ENCODE measurements at places on chromosomes 6 and 20.

GRCh38 chr6:67875877-67876383, 759.2 kb upstream of the ADGRB3 start:
- no peak for DNase-seq

- no peak for DNase-seq
Observed at GRCh38 chr6:129324345-129324744, 385.6 kb downstream of the ARHGAP18 start.

DNA sequence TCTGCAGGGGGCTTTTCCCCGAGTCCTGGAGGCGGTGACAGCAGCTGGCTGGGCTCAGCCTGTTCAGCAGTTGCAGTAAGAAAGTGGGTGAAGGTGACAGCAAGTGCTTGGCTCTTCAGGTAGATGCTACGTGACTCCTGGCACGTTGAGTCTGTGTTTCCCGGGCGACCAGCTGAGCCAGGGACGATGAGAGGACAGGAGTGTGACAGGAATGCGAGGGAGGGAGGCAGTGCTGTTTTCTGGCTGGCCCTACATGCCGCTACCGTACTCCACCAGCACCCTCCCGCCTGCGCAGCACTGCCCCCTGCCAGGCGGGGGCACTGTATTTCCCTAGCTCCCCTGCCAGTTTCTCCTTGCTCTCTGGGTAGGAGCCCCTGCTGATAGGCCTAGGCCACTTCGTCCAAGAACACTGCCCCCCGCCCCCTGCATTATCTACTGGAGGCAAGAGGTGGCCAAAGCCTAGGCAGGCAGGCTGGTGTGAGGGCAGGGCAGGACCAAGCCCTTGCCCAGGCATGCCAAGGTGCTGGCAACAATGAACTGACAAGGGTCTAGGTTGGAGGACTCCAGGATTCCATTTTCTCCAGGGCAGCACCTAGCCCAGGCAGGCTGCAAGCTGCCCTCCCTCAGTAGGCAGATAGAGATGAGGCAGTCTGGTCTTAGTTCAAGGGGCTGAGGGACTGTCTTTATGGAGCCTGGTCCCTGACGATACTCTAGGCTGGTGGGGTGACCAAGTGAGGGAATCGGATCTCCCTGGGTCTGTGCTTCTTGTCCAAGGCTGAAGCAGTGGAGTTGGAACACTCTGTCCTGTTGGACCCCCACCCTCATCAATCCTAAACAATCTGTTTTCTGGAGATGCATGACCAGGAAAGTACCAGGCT, 19.2 kb downstream of the MRPS18A start:
- DNase-seq = no peak

- no peak for DNase-seq
Observed at GRCh38 chr20:63176034-63176426, 39.9 kb downstream of the YTHDF1 start.

DNA sequence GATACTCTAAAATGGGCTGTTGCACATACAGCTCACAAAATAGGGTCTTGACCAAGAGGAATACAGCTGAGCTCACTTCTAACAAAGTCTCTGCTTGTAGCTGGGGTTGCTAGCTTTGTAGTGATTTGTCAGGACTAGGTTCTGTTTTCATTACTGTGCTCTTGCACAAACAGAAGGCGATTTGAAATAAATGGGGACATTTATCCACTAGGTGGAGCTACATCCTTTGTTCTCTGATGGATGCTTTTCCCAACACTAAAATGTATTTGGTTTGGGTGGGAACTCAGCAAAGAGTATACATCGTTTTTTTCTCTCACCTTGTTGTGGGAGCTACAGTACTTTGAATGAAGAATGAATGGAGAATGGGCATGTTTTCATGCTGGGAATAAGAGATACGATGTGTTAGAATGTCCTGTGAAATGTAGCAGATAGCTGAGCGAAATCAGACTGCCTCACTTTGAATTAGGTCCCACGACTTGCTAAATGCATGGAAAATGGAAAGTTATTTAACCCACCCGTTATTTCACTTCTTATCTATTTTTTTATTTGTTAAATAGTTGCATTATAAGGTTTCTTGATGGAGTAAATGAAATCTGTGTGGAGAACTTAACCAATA, 494.7 kb upstream of the MAP3K7 start:
- DNase-seq = peak; percentile 50

DNA sequence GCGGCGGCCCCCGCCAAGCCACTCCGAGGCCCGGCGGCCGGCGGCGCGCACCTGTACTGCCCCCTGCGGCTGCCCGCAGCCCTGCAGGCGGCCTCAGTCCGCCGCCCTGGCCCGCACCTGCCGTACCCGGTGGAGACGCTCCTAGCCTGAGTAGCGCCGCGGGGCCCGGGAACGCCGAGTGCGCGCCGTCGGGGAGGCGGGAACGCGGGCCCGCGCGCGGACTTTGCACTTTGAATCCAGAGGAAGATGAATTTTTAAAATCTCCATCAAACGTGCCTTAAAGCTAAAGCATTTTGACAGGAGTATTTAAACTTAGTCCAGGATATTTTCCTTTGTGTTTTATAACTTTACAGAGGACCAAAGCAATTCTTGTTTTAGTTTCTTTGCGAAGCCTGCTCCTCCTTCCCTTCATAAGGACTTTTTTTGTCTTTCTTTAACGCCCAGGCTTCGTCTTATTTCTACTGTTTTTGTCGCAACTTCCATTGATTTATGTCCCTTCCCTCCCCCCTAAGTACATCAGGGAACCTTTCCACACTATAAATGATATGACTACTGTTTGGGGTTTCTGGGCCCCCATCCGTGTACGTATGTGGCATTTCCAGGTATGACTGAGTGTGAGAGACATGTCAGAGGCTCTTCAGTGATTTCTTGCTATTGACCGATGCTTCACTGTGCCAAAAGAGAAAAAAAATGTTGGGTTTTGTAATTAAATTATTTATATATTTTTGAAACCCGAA, 2.0 kb downstream of the FOXQ1 start:
- DNase-seq = no peak

DNA sequence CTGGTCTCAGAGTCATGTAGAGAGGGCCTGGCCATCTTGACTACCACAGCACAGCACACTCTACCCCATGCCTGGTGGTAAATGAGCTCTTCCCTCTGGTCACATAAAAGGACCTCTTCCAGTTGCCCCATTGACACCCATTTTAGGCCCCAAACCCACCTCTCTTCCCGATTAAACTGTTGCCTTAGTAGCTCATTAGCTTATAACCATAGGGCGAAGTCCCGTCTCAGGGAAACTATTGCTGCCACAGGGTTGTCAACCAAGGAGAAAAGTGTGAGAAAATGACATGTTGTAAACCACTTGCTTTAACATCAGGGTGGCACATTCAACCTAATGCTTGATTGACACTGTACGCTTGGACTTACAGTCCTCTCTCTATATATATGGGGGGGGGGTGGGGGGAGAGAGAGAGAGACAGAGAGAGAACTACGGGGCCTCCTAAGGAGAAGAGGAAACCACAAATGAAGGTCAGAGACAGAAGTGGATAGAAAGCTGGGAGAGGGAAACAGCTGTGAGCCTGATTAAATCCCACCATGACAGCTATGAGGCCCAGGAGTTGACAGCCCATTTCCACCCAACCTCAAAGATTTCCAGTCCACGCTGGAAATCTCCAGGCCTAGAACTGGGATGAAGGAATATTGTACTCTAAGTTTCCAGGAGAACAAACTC, 14.9 kb upstream of the BTN1A1 start:
- no peak for DNase-seq

DNA sequence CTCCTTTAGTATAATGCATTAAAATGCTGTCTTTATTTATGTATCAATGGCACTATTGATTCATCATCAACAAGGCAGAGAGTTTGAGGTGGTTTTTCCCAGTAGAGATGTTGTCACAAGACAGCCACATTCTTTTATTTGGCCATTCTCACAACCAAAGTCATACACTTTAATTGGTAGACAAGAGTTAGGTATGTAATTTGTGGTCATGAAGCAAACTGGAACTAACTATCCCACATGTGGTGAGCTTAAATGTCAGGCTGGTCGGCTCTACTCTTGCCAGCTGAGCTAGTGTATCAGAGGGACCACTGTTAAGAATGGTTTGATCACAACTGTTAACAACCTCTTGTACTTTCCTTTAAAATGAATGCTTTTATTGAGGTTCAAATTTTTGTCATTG, 714.6 kb downstream of the CD109 start:
- no peak for DNase-seq

GRCh38 chr6:167505782-167506181, 180.9 kb downstream of the TTLL2 start:
- DNase-seq = no peak

GRCh38 chr6:93900142-93900541, 480.8 kb upstream of the EPHA7 start:
- DNase-seq = no peak

GRCh38 chr6:135060076-135060475, 5.5 kb upstream of the HBS1L start:
- DNase-seq = no peak

Data from RKO (cell line).